Mesothelial cell of epicardium (in vitro differentiated cells): ENCODE measurements at places on chromosomes 3 and 15. TPM values are rescaled to one million over a fixed set of nuclear protein-coding genes. Genes with fewer than 3 reads are reported as not detected.
A peak's percentile ranks its signal among the peaks of the same experiment; 100 is the strongest.

- peaks cover 17% of the 10 kb centered on the region for H3K36me3 ChIP-seq
- peak overlapping the region; percentile 97 for H3K27ac ChIP-seq
- peak overlapping the region; percentile 57 for H3K4me3 ChIP-seq
- DNase-seq = no peak
Measured at GRCh38 chr3:120416868-120417267, 33.9 kb downstream of the FSTL1 start.

- peaks cover 36% of the 10 kb centered on the region for H3K36me3 ChIP-seq
- no peak overlapping the region for H3K4me3 ChIP-seq
- H3K27ac ChIP-seq = no peak overlapping the region
Measured at GRCh38 chr15:90603893-90604292, 74.2 kb downstream of the CRTC3 start.

DNA sequence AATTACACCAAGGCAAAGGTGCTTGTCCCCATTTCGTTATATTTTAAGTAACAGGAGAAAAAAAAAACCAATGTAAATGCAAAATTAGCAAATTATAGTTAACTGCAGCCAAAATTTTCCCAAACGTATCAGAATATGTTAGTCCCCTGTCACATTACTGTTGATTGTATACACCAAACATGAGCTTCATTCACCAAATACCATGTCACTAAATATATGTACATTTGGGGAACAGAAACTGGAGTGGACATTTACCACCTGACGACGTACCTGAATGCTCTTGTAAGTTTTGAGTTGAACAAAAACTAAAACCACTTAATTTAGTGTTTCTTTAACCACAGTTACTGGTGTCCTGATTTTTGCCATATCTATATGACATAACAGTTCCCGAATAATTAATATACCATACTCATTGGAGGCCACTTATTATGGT is 3.3 kb upstream of the FOXP1 start:
- peaks cover 41% of the 10 kb centered on the region for H3K4me1 ChIP-seq
- peak overlapping the region; percentile 53 for H3K27ac ChIP-seq
- no peak for DNase-seq
- H3K27me3 ChIP-seq = no peaks in the 10 kb centered on the region
- peaks cover 4% of the 10 kb centered on the region for H3K36me3 ChIP-seq

The DNAH12 gene
- total RNA-seq = 0.29 to 0.60 TPM (median 0.43 TPM) in 3 replicates

DNA sequence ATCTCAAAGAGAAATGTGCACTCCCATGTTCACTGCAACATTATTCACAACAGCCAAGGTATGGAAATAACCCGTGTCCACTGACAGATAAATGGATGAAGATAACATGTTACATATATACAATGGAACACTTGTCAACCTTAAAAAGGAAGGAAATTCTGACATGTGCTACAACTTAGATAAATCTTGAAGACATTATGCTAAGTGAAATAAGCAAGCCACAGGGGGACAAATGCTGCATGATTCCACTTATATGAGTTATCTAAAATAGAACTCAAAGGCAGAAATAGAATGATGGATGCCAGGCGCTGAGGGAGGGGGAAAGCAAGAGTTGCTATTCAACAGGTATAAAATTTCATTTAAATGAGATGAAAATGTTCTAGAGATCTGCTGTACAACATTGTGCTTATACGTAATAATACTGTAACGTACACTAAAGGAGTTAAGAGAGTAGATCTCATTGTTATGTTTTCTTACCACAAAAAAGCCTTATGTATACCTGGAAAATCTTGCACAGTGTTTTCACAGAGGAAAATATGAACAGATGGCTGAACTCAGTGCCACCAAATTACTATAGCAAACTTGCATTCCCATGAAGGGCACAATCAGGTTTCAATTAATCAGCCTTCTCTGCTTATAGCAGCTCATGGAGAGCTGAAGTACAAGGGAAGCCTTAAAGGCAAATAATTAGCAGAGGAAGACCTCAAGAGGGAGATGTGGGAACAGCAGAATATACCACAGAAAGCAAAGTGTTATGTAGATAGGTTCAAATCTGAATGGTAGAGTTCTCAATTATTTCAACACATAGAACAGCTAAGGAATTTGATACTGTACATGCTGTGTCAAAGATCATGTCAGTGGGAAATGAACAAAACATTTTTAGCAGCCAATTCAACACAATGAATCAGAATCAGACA is 8.1 kb upstream of the VPS39 start:
- no peak for DNase-seq
- H3K36me3 ChIP-seq = peaks cover 60% of the 10 kb centered on the region
- no peaks in the 10 kb centered on the region for H3K27me3 ChIP-seq
- no peaks in the 10 kb centered on the region for H3K4me1 ChIP-seq
- H3K4me3 ChIP-seq = no peak overlapping the region

DNA sequence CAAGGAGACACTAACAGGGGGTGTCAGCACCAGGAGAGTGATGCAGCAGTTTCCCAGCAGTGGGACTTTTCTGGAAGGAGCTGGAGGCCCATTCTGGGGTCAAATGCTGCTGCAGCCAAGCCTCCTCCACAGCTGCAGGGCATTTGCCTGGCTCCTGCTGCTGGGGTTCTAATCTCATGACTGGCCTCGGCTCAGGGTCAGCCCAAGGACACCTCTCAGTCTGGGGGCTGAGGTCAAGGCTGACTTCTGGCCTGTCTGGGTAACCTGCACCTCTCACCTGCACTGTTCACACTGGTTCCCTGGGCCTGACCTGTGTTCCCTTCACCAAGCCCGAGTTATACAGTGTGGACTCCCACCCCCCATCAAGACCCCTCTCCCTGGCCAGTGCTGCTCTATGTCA is 10.4 kb upstream of the C15orf39 start:
- no peak overlapping the region for H3K27ac ChIP-seq
- DNase-seq = no peak
- H3K4me1 ChIP-seq = peaks cover 34% of the 10 kb centered on the region
- no peak overlapping the region for H3K4me3 ChIP-seq
- peaks cover 4% of the 10 kb centered on the region for H3K36me3 ChIP-seq

GRCh38 chr3:12141350-12141749 is 17.4 kb downstream of the TIMP4 start:
- no peak overlapping the region for H3K4me3 ChIP-seq
- no peaks in the 10 kb centered on the region for H3K4me1 ChIP-seq
- no peaks in the 10 kb centered on the region for H3K27me3 ChIP-seq
- no peak for DNase-seq
- no peak overlapping the region for H3K27ac ChIP-seq

DNA sequence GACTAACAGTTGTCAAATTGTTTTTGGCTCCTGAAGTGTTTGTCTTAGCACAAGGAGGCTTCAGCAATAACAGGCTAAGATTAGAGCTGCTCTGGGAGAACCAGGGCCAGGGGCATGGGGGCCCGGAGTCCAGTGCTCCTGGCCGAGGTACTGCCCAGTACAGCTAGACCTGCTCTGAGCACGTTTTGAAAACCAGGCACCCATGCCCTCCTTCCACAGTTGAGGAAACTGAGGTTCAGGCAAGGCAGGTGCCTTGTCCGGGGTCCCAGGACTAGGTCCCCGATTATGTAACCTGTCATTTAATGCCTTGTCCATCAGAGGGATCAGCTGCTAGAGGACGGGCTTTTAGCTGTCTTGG is 19.2 kb downstream of the KBTBD13 start:
- no peak overlapping the region for H3K27ac ChIP-seq
- H3K27me3 ChIP-seq = no peaks in the 10 kb centered on the region
- no peak overlapping the region for H3K4me3 ChIP-seq
- H3K36me3 ChIP-seq = peaks cover 16% of the 10 kb centered on the region

GRCh38 chr3:189561256-189561655 is 69.9 kb upstream of the TP63 start:
- peaks cover 3% of the 10 kb centered on the region for H3K36me3 ChIP-seq
- no peaks in the 10 kb centered on the region for H3K27me3 ChIP-seq
- peaks cover 1% of the 10 kb centered on the region for H3K4me1 ChIP-seq
- no peak overlapping the region for H3K27ac ChIP-seq
- no peak overlapping the region for H3K4me3 ChIP-seq

- DNase-seq = no peak
- H3K27me3 ChIP-seq = no peaks in the 10 kb centered on the region
- H3K27ac ChIP-seq = no peak overlapping the region
Measured at GRCh38 chr3:177646749-177647148, 449.5 kb upstream of the TBL1XR1 start.

DNA sequence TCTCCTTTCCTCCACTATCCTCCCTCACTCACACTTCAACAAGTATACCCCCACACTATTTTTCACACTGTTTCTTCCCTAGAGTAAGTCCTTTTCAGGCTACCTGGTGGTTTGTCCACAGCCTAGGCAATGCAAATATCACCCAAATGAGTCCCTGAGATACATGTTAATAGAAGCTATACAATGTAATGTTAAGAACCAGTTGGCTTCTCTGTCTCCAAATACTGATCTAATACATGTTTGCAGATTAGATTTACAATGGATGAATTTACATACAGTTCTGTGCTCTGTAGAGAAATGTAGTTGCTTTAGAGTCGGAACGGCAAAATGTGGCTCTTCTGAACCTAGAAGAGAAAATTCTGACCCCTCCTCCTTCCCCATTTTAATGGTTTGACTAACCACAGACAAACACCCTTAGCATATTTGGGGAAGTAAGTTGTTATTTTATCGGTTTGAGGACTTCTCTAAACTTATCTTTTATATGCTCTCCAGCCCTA is 63.6 kb upstream of the MBNL1 start:
- H3K4me3 ChIP-seq = no peak overlapping the region
- no peaks in the 10 kb centered on the region for H3K27me3 ChIP-seq
- H3K36me3 ChIP-seq = no peaks in the 10 kb centered on the region
- H3K4me1 ChIP-seq = peaks cover 17% of the 10 kb centered on the region
- no peak for DNase-seq

GRCh38 chr3:16480861-16481545 is 32.5 kb downstream of the RFTN1 start:
- peaks cover 56% of the 10 kb centered on the region for H3K4me1 ChIP-seq
- DNase-seq = no peak

The WDR49 gene
- 0.40 to 0.55 TPM (median 0.47 TPM) in 3 replicates for total RNA-seq

GRCh38 chr3:67311440-67311839 is 313.3 kb downstream of the KBTBD8 start:
- H3K4me1 ChIP-seq = peaks cover 15% of the 10 kb centered on the region
- H3K27ac ChIP-seq = no peak overlapping the region
- no peaks in the 10 kb centered on the region for H3K27me3 ChIP-seq
- H3K36me3 ChIP-seq = no peaks in the 10 kb centered on the region
- DNase-seq = no peak
- H3K4me3 ChIP-seq = no peak overlapping the region

The CCR9 gene
- total RNA-seq = not detected in 3 replicates

- peak overlapping the region; percentile 83 for H3K27ac ChIP-seq
- no peak overlapping the region for H3K4me3 ChIP-seq
- H3K4me1 ChIP-seq = peaks cover 56% of the 10 kb centered on the region
- no peaks in the 10 kb centered on the region for H3K36me3 ChIP-seq
Measured at GRCh38 chr3:150237490-150237889, 170.6 kb upstream of the TSC22D2 start.

GRCh38 chr3:159837725-159838124 is 150.9 kb upstream of the IL12A start:
- no peak for DNase-seq
- H3K27ac ChIP-seq = peak overlapping the region; percentile 93
- H3K27me3 ChIP-seq = no peaks in the 10 kb centered on the region

DNA sequence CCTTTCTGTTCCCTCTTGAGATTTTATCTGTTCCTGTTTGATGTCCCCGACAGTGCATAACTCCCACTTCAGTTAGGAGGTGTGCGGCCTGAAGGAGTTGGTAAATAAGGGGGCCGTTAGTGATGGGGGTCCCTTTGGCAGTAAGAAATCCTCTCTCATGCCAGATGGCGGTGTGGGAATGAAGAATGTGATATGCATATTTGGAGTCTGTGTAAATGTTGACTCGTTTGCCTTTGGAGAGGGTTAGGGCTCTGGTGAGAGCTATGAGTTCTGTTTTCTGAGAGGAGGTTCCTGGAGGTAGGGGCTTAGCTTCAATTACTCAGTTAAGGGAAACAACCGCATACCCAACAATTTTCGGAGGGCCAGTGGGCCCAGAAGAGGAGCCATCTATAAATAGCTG is 38.8 kb upstream of the RNF7 start:
- no peaks in the 10 kb centered on the region for H3K27me3 ChIP-seq
- no peak overlapping the region for H3K4me3 ChIP-seq
- no peaks in the 10 kb centered on the region for H3K4me1 ChIP-seq
- no peak overlapping the region for H3K27ac ChIP-seq

GRCh38 chr3:19030522-19030839 is 117.8 kb upstream of the KCNH8 start:
- no peaks in the 10 kb centered on the region for H3K27me3 ChIP-seq
- H3K4me1 ChIP-seq = no peaks in the 10 kb centered on the region
- no peak overlapping the region for H3K4me3 ChIP-seq
- DNase-seq = no peak

The ACTC1 gene
- total RNA-seq = 4.8 to 5.5 TPM (median 5.4 TPM) in 3 replicates

- H3K4me1 ChIP-seq = peaks cover 14% of the 10 kb centered on the region
- H3K27ac ChIP-seq = peak overlapping the region; percentile 97
- peak overlapping the region; percentile 92 for H3K4me3 ChIP-seq
- DNase-seq = peak; percentile 80
- H3K36me3 ChIP-seq = peaks cover 11% of the 10 kb centered on the region
Measured at GRCh38 chr3:49133226-49133951, 539 bp upstream of the LAMB2 start.

- no peak overlapping the region for H3K4me3 ChIP-seq
- no peak for DNase-seq
- H3K4me1 ChIP-seq = peaks cover 25% of the 10 kb centered on the region
- H3K27ac ChIP-seq = peak overlapping the region; percentile 70
- peaks cover 45% of the 10 kb centered on the region for H3K36me3 ChIP-seq
Measured at GRCh38 chr3:177089110-177089509, 108.2 kb downstream of the TBL1XR1 start.

The SENP8 gene
- 3.7 to 5.3 TPM (median 4.7 TPM) in 3 replicates for total RNA-seq

- no peak overlapping the region for H3K4me3 ChIP-seq
- H3K27ac ChIP-seq = no peak overlapping the region
- no peak for DNase-seq
- peaks cover 19% of the 10 kb centered on the region for H3K4me1 ChIP-seq
- no peaks in the 10 kb centered on the region for H3K27me3 ChIP-seq
Measured at GRCh38 chr3:152155246-152156020, 113.3 kb upstream of the MBNL1 start.

GRCh38 chr3:156518726-156519125 is 36.2 kb downstream of the SSR3 start:
- H3K36me3 ChIP-seq = no peaks in the 10 kb centered on the region
- peaks cover 17% of the 10 kb centered on the region for H3K4me1 ChIP-seq
- DNase-seq = no peak
- no peak overlapping the region for H3K27ac ChIP-seq
- H3K27me3 ChIP-seq = no peaks in the 10 kb centered on the region

- H3K4me3 ChIP-seq = no peak overlapping the region
- H3K27ac ChIP-seq = no peak overlapping the region
- no peaks in the 10 kb centered on the region for H3K36me3 ChIP-seq
- no peak for DNase-seq
- peaks cover 14% of the 10 kb centered on the region for H3K4me1 ChIP-seq
Measured at GRCh38 chr15:36447373-36447772, 132.1 kb upstream of the CDIN1 start.

The ITIH1 gene
- total RNA-seq = not detected in 3 replicates

DNA sequence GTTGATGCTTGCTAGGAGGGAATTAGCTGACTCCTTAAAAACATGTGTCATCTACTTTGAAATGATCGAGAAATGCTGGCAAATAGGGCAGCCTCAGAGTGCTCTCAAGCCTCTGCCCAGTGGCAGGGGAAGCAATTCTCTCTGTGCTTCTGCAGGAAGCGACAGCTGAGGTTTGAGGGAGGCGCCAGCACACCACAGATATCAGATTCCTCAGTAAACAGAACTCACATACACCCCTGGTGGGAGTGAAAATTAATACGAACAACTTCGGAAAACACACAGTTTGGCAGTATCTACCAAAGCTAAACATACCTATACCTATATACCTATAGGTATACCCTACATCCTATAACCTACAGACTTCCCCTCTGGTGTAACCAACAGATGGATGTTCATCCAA is 61.3 kb downstream of the NSMCE3 start:
- no peak overlapping the region for H3K27ac ChIP-seq
- peaks cover 25% of the 10 kb centered on the region for H3K4me1 ChIP-seq
- H3K36me3 ChIP-seq = no peaks in the 10 kb centered on the region
- no peak overlapping the region for H3K4me3 ChIP-seq
